ENCODE measurements at places on chromosomes 7 and 10.

GRCh38 chr7:7688956-7689355 lies 29.5 kb downstream of the RPA3 start:
- DNase-seq = no peak

DNA sequence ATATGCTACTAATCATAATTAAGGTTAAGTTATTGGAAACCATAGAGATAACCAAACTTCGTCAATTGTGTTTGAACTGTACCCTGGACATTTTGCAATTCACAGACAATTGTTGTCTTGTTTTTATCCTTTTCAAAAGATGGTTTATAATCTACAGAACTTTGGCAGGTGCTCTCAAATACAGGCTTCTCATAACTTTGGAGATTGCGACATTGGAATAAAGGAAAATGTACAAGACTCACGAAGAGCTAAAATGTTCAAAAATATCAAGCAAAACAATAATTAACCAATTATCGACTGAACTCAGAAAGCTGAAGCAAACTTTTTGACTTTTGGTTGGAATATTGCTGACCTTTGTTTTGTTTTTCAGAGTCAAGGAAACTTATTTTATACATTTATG lies 88.4 kb upstream of the GPR22 start:
- DNase-seq = no peak

DNA sequence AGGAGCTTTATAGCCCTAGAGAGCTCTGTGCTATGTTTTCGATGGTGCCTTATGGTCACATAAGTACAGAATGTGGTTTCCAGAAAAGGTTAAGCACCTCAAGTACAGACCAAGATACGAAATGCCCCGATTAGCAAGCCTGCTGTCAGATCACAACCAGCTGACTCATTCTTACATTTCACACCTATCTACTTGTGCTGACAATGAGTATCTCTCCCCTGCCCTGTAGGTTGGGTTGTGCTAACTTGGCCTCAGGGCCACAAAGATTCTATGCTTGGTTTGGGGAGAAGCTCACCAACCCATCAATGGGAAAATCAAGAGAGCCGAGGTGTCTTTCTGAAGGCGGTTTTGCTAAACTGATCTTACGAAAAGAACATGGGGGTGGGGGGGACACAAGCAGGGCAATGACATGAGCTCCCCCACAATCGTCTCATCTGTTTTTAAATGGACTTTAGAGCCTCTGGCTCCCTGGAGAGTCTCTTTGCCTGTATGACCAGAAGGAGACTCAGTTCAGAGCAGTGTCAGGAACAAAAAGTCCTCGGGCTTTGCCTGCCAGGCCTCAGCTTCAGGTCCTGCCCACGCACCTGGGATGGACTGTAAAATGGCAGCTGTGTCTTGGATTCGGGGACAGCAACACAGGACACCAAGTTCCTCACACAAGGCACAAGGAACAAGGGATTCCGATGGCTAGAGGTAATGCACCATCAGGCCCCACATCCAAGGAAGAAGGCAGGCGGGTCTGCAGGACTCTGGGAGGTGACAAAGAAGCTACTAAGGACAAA lies 55.1 kb downstream of the FAM53B start:
- peak; percentile 67 for DNase-seq

GRCh38 chr10:119538632-119539358 lies 3.7 kb downstream of the RGS10 start:
- peak; percentile 70 for DNase-seq

- DNase-seq = no peak
These were observed 127.6 kb upstream of the RHOBTB1 start for GRCh38 chr10:61071580-61071979.

- no peak for DNase-seq
These were observed 72.3 kb downstream of the NRBF2 start for GRCh38 chr10:63205421-63205820.

- DNase-seq = no peak
These were observed 2.0 kb upstream of the TM9SF3 start for GRCh38 chr10:96588616-96589419.

DNA sequence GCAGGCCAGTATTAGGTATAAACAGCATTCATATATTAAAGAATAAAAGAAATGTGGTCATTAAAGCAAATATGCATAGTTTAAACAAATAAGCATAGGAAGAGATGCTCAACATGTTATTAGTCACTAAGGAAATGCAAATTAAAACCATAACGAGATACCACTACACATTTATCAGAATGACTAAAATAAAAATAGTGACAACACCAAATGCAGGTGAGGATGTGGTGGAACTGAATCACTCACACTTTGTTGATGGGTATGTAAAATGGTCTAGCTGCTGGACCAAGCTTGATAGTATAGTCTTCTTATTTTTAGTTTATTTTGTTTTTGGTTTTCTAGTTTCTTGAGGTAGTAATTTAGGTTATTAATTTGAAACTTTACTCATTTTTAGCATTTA lies 242.9 kb downstream of the HGF start:
- DNase-seq = no peak

GRCh38 chr10:3574451-3574850 lies 210.6 kb downstream of the KLF6 start:
- DNase-seq = no peak

GRCh38 chr10:123781956-123782500 lies 109.6 kb downstream of the CPXM2 start:
- DNase-seq = no peak

- DNase-seq = no peak
These were observed 178.8 kb upstream of the AKR1E2 start for GRCh38 chr10:4647109-4647785.

DNA sequence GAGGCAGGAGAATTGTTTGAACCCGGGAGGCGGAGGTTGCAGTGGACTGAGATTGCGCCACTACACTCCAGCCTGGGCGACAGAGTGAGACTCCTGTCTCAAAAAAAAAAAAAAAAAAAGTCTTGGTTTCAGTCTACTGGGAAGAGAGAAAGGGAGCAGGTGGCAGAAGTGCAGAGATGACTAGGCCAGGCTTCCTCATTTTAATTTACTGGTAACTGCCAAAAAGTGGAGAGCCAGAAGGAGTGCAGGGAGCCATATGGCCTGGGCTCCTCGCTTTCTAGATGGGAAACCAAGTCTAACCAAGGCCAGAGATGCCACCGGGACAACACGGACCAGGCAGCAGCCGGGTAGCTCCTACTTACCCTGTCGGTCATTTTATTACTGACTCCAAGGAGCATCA lies 12.2 kb downstream of the SEPHS1 start:
- no peak for DNase-seq

GRCh38 chr10:37439826-37440225 lies 314.4 kb downstream of the ANKRD30A start:
- no peak for DNase-seq

DNA sequence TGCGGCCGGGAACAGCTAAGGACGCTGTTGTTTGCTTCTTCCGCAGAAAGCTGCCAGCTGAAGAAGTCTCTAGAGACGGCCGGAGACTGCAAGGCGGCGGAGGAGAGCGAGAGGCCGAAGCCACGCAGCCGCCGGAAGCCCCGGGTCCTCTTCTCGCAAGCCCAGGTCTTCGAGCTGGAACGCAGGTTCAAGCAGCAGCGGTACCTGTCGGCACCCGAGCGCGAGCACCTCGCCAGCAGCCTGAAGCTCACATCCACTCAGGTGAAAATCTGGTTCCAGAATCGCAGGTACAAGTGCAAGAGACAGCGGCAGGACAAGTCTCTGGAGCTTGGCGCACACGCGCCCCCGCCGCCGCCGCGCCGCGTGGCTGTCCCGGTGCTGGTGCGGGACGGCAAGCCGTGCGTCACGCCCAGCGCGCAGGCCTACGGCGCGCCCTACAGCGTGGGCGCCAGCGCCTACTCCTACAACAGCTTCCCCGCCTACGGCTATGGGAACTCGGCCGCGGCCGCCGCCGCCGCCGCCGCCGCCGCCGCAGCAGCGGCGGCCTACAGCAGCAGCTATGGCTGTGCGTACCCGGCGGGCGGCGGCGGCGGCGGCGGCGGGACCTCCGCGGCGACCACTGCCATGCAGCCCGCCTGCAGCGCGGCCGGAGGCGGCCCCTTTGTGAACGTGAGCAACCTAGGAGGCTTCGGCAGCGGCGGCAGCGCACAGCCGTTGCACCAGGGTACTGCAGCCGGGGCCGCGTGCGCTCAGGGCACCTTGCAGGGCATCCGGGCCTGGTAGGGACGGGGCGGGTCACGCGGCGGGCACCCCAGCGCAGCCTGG lies 2.4 kb downstream of the NKX2-3 start:
- DNase-seq = no peak

GRCh38 chr7:42876182-42877068 lies 35.4 kb downstream of the C7orf25 start:
- DNase-seq = peak; percentile 40

DNA sequence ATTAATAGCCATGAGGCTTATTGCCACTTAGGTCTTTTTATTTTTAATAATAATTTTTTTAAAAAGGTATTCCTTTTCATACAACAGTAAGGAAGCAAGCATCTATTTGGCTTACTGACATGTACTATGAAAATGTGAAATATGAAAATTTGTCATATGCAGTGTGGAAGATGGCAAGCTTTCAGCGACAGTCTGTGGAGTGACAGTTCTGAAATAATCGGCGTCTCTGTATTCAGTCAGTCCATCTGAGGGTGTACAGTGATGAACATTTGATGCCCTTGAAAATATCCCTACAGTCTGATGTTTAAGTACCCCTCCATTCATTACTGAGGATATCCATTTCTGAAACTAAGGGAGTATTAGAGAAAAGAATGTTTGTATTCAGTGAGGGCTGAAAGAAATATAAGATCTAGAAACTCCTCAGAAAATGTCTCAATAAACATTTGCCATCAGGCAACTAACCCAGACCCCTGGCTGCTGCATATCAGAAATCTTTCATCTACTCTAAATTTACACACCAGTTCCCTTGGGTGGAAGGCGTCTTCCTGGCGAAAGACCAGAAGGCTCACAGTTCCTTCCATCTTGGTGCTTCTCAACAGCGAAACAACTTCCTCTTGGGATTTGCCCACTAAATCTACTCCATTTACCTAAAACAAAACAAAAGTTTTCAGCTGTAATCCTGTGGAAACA lies 440.6 kb downstream of the PARD3 start:
- no peak for DNase-seq

DNA sequence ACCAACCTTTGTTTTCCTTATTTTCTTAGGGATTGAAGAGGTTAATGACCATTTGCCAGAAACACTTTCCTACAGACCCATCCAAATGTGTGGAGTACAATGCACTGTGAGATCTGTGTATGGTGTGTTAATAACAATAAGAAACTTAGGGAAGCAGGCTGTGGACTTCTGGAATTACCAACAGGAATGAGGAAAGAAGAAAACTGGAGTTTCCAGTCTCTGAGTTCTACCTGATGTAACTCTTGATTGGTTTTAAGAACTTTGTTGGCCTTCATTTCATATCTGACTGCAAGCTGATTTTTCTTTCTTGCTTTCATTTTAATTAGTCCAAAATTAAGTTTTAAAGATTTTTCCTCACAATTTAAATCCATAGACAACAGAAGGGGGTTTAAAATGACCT lies 43.5 kb downstream of the PRPF18 start:
- DNase-seq = no peak

GRCh38 chr10:104447331-104447730 lies 93.7 kb downstream of the CFAP58 start:
- DNase-seq = no peak

DNA sequence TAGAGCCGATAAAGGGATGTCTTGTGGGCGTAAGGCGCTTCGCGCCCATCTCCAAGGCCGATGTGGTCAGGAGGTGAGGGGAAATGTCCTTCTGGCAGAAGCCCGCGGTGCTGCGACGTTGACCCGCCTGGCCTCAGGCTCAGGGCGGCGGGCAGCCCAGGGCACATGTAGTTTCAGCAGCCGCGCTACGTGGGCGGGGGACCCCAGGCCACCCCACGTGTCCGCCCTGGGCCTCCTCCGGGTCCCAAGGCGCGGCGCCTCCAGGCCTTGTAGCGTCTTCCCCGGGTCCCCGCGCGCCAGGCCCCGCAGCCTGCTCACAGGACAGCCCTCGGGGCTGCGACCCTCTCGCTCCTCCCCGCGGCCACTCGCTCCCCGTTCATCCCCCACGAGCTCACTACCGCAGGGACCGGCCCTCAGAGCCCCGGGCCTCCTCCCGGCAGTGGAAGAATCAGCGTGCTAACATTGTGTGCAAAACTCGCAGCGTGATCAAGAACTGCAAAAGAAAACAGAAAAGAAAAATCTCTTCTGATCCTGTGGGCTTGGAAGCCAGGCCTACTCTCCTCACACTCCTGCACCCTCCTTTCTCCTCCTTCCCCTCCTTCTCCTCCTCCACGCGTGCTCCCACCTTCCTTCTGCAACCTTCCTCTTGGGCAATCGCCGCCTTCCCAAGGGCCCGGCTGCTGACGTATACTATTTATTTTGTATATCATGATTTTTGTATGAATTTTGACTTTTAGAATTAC lies 4.4 kb upstream of the TBX20 start:
- no peak for DNase-seq

DNA sequence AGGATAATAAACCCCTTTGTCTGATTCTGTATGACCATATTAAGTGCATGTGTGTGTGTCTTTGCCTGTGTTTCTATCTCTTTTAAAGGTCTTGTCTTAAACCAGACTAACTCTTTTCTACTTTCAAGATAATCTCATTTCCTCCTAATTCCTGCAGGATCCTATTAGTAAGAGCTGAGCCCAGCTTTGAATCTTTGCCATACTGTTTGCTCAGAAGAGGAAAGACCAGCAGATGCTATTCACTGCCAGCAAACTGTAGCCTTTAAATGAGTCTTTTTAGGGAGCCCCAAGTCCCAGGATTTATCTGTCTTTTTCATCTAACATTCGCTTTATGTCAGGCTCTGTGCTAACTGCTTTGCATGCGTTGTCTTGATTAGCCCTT lies 2.9 kb downstream of the GPR158 start:
- DNase-seq = no peak

DNA sequence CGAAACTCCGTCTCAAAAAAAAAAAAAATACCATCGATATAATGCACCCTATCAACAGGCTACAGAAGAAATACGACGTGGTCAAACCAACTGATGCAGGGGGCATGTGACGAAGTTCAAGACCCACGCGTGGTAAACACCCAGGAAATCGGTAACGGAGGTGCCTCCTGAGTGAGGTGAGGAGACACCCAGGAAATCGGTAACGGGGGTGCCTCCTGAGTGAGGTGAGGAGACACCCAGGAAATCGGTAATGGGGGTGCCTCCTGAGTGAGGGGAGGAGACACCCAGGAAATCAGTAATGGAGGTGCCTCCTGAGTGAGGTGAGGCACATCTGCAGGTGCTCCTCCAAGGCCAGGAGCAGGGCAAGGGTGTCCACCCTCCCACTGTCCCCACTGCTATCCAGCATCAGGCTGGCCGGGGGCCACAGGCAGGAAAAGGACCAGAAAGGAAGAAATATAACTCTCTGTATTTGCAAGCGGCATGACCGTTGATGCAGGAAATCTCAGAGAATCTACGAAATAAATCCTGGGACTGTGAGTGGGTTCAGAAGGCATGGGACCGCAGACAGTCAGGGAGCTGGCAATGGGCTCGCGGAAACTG lies 10.7 kb upstream of the GPR146 start:
- peak; percentile 82 for DNase-seq

Data from CD8-positive, alpha-beta T cell (primary cell).